ENCODE measurements at places on chromosomes 13 and 19.

DNA sequence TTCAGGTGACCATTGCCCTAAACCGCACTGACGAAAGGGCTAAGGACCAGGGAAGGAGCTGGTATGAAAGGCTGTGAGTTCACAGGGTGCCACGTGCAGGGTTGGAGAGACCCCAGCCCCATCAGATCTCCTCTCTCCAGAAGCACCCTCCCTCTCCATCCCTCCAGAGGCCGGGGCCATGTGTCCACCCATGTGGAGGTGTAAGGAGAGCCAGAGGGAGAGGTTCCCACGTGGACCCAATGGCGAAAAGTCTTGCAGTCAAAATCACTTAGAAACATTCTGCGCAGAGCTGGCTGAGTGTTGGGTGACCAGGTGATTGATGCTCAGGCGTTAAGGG lies 168.3 kb downstream of the COL4A1 start:
- DNase-seq, result no peak

DNA sequence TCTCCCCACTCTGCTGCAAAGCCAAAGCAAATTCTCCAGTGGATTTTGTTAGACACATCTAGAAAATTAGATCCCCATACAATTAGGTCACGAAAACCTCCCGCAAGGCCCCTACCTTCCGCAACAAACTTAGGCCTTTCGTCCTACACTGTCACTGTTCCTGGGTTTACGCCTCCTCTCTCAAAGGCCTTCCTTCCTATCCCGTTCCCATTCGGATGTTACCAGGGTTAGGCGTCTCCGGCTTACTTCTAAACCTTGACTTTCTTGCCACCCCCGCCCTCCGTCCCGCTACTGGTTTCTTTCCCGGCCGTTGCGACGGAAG lies 754 bp downstream of the RNF6 start:
- no peak for DNase-seq

GRCh38 chr13:28609381-28609780 lies 49.5 kb upstream of the POMP start:
- DNase-seq, result no peak

GRCh38 chr19:42066075-42066754 lies 3.8 kb downstream of the GRIK5 start:
- no peak for DNase-seq

DNA sequence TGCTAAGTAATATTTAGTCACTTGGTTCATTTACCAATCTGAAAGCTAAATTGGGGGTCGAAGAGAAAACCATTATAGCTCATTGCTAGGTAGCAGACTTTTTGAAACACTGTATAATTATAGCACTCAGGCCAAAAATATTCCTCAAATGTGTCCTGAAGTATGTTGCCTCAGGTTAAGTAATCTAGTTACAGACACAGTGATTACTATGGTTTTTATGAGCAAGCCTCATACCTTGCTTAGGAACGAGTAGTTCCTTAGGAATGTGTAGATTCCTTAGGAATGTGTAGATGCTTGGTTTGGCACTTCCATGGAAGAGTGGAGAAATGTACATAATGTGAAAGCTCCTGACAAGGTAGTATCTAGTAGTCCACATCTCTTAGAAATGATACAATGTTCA lies 387.5 kb downstream of the LMO7 start:
- no peak for DNase-seq

DNA sequence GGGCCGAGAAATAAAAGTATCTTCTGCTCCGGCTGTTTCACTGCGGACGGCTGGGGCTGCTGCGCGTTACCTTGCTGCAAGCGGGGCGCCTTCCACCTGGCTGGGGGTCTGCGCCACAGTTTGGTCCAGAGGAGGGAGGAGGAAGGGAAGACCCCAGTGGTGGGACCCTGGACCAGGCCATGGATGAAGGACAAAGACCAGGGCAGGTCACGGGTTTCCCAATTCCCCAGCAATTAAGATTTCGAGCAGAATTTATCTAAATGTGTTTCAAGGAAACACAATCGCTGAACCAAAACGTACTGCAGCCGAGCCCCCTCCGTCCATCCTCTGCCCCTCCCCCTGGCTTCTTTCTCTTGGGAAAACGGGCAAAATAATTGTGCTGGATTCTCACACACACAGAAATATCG lies 2.9 kb downstream of the SOX1 start:
- no peak for DNase-seq

DNA sequence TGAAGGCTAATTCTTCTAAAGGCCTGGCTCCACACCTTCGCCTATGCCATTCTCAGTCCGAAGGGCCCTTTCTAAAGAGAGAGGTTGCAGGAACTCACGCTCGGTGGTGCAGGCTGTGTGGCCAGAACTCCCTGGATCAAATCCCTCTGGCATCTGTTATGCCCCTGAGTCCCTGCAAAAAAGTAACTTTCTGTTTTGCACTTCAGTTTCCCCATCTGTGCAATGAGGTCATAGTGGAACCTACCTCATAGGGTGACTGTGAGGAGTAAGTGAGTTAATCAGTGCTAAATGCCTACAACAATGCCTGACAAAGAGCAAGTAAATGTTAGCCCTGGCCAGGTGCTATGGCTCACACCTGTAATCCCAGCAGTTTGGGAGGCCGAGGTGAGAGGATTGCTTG lies 7.3 kb downstream of the IGSF23 start:
- DNase-seq, result no peak

- DNase-seq, result no peak
Measured at GRCh38 chr13:99375738-99376080, 68.5 kb upstream of the GPR183 start.

- DNase-seq, result no peak
Measured at GRCh38 chr13:42478531-42479156, 95.3 kb upstream of the TNFSF11 start.

DNA sequence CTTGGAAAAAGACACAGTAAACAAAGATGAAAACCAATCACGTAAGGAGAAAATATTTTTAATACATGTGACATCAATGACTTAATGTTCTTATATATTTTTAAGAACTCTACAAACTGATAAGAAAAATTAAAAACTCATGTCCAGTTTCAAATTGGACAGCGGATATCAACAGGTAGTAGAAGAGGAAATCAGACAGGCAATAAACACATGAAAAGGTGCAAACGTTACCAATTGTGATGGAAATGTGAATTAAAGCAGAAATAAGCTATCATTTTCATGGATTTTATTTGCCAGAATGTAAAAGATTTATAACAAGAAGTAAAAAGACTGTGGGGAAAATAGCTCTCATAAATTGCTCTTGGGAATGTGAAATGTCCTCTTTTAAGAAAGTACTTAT lies 382.3 kb downstream of the DLEU7 start:
- no peak for DNase-seq

DNA sequence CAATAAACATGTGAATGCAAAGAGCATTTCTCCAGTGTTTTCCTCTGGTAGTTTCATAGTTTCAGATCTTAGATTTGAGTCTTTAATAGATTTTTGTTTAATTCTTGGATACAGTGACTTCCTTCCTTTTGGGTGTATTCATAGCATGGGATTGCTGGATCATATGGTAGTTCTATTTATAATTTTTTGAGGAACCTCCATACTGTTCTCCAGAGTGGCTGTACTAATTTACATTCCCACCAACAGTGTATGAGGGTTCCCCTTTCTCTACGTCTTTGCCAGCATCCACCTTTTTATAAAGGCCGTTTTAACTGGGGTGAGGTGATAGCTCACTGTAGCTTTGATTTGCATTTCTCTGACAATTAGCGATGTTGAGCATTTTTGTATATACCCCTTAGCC lies 9.3 kb upstream of the CALM3 start:
- DNase-seq, result no peak

DNA sequence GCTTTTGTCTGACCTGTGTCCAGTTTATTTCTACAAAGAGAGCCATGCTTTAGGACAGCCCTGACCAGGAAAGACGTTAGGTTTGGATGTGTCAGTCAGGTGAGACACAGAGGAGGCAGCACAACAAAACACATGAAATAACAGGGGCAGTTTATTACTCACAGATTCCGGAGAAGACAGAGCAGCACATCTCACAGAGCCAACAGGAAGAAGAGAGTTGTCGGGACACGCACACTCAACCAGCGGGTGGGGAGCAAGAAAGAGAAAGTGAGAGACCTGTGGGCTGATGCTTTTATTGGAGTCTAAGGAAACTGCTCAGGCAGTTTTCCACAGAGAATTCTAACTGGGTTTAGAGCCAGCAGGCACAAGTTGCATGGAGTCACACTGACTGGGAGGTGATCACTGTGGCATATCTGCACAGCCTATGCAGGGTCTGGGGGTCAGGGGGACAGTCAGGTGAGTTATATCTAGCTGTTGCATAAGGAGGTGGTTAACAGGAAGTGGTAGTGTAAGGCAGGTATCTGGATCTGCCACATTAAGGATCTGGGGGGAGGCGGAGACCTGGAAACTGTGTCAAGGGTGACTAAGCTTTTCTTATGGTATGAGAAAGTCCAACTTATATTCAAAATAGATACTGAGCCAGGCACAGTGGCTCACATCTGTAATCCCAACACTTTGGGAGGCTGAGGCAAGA lies 24.1 kb upstream of the CEACAM20 start:
- DNase-seq, result no peak

- no peak for DNase-seq
Measured at GRCh38 chr13:110524541-110525257, 36.8 kb downstream of the RAB20 start.

GRCh38 chr13:33992881-33993336 lies 175.0 kb downstream of the RFC3 start:
- DNase-seq, result no peak

DNA sequence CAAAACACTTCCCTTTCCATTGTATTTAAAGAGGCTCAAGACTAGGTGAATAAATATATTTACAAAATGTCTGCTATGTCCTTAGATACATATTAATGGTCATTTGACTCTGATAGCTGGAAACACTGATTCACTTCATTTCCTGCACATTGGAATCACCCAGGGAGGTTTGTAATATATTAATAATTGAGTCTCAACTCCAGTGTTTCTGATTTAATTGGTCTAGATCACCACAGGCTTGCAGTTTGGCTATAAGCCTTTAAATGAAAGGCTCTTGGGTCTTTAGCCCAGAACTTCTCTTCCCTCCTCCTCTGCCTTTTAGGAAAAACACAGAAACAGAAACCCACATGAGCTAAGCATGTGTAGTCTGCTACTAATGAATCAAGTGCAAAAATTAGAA lies 378.0 kb downstream of the TBC1D4 start:
- DNase-seq, result no peak

- no peak for DNase-seq
Measured at GRCh38 chr13:26813980-26814348, 53.4 kb upstream of the GPR12 start.

GRCh38 chr19:570251-570686 lies 2.1 kb upstream of the BSG start:
- DNase-seq, result no peak

GRCh38 chr13:27643334-27644132 lies 21.8 kb downstream of the POLR1D start:
- DNase-seq, result no peak

DNA sequence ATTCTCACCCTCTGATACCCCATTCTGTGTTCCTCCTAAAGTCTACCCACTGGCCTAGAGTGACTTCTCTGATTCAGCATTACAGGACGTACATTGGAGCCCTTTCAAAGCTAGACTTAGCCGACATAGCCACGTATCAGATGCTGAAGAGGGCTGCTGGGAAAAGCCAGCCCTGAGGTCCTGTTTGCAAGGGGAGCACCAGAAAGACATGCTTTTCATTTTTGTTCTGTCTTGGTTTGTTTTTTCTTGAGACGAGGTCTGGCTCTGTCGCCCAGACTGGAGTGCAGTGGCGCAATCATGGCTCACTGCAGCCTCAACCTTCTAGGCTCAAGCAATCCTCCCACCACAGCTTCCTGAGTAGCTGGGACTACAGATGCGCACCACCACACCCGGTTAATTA lies 6.3 kb upstream of the ZSWIM4 start:
- no peak for DNase-seq

- no peak for DNase-seq
Measured at GRCh38 chr19:13981021-13981420, 25.1 kb downstream of the RFX1 start.

GRCh38 chr19:508204-509150 lies 1.2 kb downstream of the TPGS1 start:
- DNase-seq, result no peak

GRCh38 chr19:584240-585001 lies 5.3 kb upstream of the HCN2 start:
- peak; percentile 57 for DNase-seq

- no peak for DNase-seq
Measured at GRCh38 chr13:79468819-79469218, 12.1 kb upstream of the NDFIP2 start.

DNA sequence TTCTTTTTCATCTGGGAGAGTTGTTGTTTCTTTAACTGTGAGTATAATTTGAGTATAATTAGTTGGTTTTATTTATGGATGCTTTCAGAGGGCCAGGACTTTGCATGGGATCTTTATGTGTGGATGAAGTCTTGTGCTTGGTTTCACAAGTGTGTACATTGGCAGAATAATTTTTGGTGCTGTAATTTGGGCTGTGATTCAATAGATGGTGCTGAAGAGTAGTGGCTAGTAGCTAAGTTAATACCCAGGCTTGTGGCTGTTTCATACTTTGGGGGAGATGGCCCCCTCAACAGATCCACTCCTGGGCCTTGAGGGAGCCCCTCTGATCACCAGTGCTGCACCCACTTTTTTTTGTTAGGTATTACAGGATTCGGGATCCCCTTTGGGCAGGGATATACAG lies 1142.4 kb downstream of the SLITRK1 start:
- DNase-seq, result no peak

- no peak for DNase-seq
Measured at GRCh38 chr19:2064395-2064787, 13.3 kb upstream of the MKNK2 start.

- no peak for DNase-seq
Measured at GRCh38 chr13:98172590-98173422, 4.3 kb downstream of the RNF113B start.

- no peak for DNase-seq
Measured at GRCh38 chr13:51154029-51154555, 43.0 kb upstream of the C13orf42 start.

- DNase-seq, result no peak
Measured at GRCh38 chr19:17553256-17553655, 2.2 kb upstream of the COLGALT1 start.

DNA sequence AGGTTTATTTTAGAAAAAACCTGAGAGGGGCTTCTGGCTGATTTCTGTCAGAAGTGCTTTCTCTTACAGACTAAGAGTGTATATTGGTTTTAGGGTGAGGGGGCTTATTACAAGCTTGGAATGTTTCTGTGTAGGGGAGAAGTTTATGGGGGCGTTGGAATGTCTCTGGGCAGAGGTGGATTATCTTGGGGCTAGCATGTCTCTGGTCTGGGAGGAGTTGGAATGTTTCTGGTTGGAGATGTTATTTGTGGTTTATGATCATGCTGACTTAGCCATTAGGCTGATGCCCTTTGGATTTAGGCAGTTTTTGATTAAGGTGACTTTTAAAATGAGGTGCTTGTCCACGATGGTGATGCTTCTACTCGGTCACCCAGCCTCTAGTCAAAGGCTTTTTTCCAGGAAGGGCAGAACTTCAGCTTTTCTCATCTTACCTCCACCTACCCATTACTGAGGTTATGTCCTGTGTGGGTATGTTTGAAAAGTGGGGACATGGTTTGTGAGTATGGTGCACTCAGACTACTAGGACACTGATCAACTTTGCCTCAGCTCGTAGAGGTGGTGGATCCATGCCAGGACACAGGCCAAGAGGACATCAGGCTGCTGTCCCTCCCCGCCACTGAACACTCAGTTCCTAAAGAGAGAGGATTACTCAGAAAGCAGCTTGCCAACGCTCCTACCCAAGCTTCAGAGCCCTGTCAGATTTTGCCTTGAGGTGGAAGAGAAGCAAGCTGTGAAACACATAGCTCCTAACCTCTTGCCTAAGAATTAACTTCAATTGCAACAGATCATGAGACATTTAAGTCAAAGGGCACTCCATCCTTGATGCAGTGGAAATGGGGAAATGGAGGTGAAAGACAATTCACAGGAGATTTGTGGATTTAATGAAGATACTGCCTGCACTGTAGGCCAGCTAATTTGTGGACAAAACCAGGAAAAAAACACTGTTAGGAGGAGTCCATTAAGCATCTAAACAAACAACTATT lies 63.6 kb downstream of the ZNF44 start:
- no peak for DNase-seq

Measured in activated CD8-positive, alpha-beta memory T cell treated with anti-CD3 and anti-CD28 coated beads for 1 hour (primary cell).